ENCODE measurements at places on chromosomes 16 and 17. TPM values are rescaled to one million over a fixed set of nuclear protein-coding genes. Genes with fewer than 3 reads are reported as not detected.

The RAD51C gene
- total RNA-seq = 58.3 TPM

The MYH2 gene
- not detected for total RNA-seq

The SLFN13 gene
- total RNA-seq = 4.7 TPM

The HSPB9 gene
- not detected for total RNA-seq

The QPRT gene
- 1.4 TPM for total RNA-seq

The OTOP2 gene
- total RNA-seq = 0.17 TPM

The PDE6G gene
- 2.5 TPM for total RNA-seq

The MPP3 gene
- total RNA-seq = 19.4 TPM

The HSF5 gene
- not detected for total RNA-seq

The USH1G gene
- 0.02 TPM for total RNA-seq

The DDX28 gene
- 19.6 TPM for total RNA-seq

The LITAFD gene
- not detected for total RNA-seq

The GPRC5B gene
- total RNA-seq = 27.9 TPM

The KRT25 gene
- total RNA-seq = not detected

The FN3KRP gene
- 61.8 TPM for total RNA-seq

The TBC1D16 gene
- 10.7 TPM for total RNA-seq

The LRRC37A gene
- total RNA-seq = 0.88 TPM

The MMP15 gene
- total RNA-seq = 18.3 TPM

The MYOCD gene
- 3.0 TPM for total RNA-seq

The PRAC1 gene
- total RNA-seq = not detected

The BCL6B gene
- total RNA-seq = not detected

The SPNS2 gene
- 8.7 TPM for total RNA-seq

The TOP2A gene
- 286 TPM for total RNA-seq

The ABCC3 gene
- total RNA-seq = 122 TPM

The SALL1 gene
- 0.28 TPM for total RNA-seq

The HOXB1 gene
- not detected for total RNA-seq

Data from A549 treated with DMSO at 1 μM for 4 hours (cell line).